ENCODE measurements at places on chromosomes 13 and 19.
A peak's percentile ranks its signal among the peaks of the same experiment; 100 is the strongest.

GRCh38 chr13:25059958-25060357 lies 36.0 kb upstream of the PABPC3 start:
- DNase-seq: no peak

GRCh38 chr19:48480558-48481500 lies 11.7 kb downstream of the CYTH2 start:
- peak; percentile 42 for DNase-seq

GRCh38 chr13:110815471-110816204 lies 99.2 kb downstream of the ANKRD10 start:
- DNase-seq: no peak

- DNase-seq: no peak
Observed at GRCh38 chr13:60165391-60166099, 1.8 kb upstream of the DIAPH3 start.

GRCh38 chr13:33110713-33111413 lies 94.6 kb downstream of the KL start:
- DNase-seq: no peak

- no peak for DNase-seq
Observed at GRCh38 chr13:113358653-113359190, 5.2 kb downstream of the GRTP1 start.

DNA sequence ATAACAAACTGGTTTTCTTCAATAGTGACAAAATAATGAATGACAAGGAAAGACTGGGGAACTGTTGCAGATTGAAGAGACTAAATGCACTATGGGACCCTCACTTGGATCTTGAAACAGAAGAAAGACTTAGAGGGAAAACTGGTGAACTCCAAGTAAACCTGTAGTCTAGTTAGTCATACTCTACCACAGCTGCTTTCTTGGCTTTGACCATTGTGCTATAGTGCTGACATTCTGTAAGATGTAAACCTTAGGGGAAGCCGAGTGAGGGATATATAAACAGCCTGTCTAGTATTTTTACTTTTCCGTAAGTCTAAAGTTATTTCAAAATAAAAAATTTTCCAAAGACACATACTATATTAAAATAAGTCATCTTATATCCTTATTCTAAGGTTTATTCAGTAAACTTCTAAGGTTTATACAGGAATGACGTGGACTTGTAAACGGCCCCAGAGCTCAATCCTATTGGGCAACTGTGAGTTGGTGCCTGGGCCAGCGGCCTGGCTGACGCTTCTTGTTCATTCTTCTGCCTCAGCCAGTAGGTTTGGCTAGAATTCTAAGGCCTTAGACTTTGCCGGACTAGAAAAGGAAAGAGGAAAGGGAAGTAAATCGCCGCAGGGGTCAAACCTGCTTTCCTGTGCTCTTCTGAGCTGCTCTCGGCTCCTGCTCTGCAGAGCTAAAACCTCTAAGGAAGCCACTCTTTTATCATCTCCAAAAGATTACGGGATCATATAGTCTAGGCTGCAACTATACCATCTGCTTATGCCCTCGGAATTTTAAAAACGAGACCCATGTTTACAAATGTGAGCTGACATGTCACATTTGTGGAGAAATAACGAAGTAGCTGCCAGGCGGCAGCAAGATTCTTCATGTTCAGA lies 33.6 kb upstream of the UBE2L5 start:
- no peak for DNase-seq

DNA sequence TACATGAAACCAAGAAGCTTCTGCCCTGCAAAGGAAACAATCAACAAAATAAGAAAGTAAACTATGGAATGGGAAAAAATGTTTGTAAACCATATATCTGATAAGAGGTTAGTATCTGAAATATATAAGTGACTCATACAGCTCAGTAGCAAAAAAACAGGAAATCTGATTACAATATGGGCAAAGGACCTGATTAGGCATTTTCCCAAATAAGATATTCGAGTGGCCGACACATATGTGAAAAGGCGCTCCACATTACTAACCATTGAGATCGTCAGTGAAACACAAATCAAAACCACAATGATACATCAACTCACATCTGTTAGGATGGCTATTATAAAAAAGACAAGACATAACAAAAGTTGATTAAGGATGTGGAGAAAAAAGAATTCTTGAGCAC lies 2818.6 kb upstream of the PCDH20 start:
- DNase-seq: no peak

DNA sequence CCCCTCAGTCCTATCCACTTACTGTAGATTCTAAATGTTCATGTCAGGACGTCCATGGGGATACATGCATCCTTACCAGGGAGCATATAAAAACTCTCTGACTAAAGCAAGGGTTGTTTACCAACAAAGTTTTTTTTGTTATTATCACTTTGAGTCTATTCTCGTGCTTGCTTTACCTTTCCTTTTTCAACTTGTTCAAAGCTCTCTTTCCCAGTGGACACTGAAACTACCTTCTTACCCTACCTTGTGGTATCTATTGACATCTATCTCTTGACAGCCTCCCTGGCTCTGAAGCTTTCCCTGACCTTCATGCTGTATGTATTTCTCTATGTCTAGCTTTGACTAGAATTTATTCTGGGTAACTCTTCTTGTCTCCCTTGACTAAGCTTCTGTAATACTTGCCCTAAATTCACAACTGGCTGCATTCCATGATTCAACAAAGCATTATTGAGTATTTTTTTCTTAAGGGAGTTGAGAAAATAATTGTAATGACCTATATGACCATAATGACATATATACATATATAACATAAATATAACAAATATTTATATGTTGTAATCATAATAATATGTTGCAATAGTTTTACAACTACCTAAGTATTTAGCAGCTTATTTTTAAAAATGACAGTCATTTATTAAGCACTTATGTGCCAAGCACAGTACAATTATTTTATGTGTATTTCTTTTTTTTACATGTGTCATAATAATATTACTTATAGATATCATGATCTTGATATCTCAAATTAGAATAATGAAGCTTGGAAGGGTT lies 403.4 kb upstream of the SPRY2 start:
- DNase-seq: no peak

DNA sequence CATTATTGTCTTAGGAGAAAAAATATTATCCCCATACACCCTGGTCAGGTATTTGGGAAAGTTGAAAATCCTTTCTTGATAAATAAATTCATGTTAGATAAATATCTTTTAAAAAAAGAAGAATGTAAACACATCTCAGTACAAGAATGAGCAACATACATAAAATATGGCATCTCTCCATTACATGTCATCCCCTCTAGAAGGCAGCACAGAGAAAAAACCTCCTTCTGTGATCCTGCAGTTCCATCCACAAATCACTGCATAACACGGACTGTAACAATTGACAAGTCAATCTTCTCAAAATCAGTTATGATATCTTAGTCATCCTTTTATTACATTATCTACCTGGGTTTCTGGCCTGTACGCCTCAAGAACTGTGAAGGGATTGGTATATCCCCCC lies 683.9 kb upstream of the KLHL1 start:
- no peak for DNase-seq

DNA sequence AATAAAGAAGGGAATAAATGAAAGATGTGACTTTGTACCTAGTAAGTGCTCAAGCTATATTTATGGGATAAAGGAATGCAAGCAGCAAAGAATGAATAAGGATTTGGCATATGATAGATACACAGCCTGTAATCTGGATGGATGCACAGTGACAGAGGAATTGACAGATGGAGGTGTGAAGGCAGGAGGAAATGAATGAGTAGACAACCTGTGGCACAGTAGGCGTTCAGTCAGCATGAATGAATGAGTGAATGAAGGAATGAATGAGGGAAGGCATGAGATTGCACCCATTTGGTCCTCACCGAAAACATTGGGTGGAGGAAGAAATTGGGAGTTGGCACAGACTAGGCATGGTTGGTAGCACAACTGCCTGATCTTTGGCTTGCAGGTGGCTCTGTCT lies 4.8 kb upstream of the PSMD8 start:
- no peak for DNase-seq

DNA sequence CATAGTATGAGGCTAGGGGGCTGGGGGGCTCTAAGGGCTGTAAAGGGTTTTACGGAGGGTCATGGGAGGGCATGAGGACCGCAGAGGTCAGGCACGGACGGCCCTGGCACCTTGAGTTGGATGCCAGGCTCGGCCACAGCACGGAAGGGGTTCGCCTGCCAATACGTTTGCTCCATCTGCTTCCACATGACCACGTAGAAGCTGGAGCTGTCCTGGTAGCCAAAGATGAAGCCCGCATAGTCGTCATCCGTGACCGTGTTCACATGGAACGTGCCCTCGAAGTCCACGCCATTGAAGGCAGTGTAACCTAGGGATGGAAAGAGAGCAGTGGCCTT lies 6.4 kb downstream of the COMP start:
- no peak for DNase-seq

DNA sequence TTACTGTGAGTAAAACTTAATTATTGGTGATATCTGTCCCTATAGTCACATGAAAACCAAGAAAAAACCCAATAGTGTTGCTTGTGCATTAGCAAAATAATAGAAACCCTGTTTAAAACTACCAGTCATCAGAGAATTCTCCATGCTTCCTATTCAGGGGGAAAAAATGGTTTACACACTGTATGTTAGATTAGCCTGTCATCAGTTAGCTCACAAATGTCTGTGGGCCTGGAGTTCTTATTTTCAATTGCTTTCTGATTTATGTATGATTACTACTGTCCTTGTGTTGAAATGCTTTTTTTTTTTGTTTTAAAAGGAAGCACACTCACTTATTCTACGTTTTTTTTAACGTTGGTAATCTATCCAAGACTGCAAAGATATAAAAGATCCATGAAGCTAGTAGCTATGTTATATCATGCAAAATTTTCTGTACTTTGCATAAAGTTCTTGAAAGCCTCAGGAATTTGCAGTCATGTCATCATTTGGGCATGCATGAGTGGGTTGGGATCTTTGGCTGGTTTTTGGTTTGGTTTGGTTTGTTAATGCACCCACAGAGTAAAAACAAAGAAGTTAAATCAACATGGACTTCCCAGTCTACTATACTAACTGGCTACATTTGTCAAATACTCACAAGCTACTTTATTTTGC lies 25.9 kb downstream of the RXFP2 start:
- no peak for DNase-seq

- no peak for DNase-seq
Observed at GRCh38 chr13:45728759-45729158, 26.6 kb downstream of the CBY2 start.

GRCh38 chr19:8615813-8616596 lies 5.5 kb upstream of the ADAMTS10 start:
- DNase-seq: peak; percentile 18

DNA sequence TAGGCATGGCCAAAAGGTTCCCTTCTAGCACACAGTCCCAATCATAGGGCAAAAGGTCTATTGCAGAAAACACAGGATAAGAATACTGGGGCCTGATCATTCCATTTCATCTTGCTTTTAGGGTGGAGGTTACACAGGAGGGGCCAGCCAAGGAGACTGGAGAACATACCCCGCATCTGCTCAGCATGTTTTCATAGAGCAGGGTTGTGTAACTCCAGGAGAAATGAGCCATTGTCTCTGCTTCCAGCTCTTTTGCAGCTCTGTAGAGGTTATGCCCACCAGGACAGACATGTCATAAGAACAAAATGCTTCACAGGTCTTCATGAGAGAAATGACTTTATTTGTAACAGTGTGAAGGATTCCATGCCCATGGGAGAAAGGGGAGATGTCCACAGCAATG lies 742.8 kb downstream of the DACH1 start:
- no peak for DNase-seq

DNA sequence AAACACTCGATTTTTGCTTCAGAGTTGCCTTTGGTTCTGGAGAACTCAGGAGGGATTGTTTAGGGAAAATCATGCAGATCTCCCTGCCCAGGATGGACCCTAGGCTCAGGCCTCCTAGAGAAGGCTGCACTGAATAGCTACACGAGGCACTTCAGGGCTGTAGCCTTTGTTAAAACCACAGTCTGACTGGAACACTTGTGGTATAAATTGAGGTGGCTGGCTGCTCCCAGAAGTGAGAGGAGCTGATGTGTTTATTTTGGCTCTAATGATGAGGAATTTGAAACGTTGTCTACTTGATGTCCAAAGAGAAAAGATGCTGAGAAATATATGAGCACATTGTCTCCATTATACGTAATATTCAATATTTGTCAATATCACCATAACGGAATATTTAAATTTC lies 762.1 kb upstream of the ARGLU1 start:
- DNase-seq: no peak

DNA sequence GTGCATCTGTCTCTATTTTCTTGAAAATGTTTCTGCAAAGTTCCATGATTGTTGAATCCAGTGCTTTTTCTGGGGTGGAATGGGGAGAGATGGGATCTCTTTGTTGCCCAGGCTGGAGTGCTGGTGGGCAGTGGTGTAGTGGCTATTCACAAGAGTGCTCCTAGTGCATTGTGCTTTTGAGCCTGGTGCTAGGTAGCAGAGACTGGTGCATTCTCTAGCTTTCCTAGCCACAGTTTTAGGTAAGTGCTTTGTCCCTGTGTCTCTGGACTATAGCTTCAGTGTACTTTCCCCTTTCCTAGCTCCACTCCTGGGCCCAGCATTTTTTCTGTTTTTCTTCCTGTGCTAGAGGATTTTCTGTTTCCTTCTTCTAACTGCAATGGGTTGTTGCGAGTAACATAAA lies 825.6 kb downstream of the SLITRK6 start:
- DNase-seq: no peak

DNA sequence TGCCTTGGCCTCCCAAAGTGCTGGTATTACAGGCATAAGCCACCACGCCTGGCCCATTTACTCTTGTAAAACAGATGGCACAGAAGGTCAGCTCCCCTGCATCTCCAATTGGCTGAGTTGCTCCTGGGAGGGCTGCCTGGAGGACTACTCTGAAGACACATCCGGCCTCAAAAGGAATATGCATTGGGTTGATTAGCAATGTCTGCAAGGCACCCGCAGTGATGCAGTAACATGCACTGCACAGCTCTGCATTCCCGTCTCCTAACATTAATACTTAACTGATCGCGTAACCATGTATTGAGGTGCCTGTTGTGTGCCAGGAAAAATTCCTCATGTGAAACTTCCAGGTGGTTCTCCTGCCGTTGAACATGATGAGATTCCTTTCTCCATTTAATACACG lies 5.0 kb downstream of the ELAVL3 start:
- DNase-seq: no peak

- DNase-seq: no peak
Observed at GRCh38 chr19:19464339-19465098, 50.8 kb downstream of the TSSK6 start.

- DNase-seq: no peak
Observed at GRCh38 chr13:99269627-99270241, 11.6 kb upstream of the GPR18 start.

DNA sequence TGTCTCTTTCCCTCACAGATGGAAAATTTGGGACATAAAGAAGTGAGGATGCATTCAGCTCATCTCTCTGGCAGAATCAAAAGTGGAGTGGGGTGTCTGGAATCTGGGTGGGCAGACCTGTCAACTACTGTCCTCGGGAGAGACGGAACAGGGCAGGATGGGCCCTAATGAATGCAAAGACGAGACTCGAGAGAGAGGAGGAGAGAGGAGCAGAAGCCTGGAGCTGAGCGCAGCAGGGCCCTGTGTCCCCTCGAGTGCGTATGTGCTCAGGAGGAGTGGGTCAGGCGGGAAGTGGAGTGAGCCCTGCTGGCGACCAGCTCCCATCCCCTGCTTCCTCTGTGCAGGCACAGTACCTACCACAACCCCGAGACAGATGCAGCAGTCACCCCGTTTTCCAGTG lies 78.9 kb downstream of the TEX29 start:
- no peak for DNase-seq

Measured in T-helper 2 cell treated with Interferon-gamma antibody and Interleukin-4, amounts not matched to agents 5 μg/mL and 100 μg/mL, for 36 hours (primary cell).